Activated CD4-positive, alpha-beta T cell treated with anti-CD3 and anti-CD28 coated beads, Interleukin-2, amount 50 U/mL, for 24 hours (primary cell): ENCODE measurements at places on chromosomes 1 and 21.

GRCh38 chr1:16367258-16367967 lies 371 bp downstream of the SZRD1 start:
- DNase-seq: peak; percentile 81

GRCh38 chr1:156291226-156292061 lies 4.0 kb downstream of the GLMP start:
- no peak for DNase-seq

- no peak for DNase-seq
Observed at GRCh38 chr1:50271337-50271736, 151.9 kb downstream of the DMRTA2 start.

DNA sequence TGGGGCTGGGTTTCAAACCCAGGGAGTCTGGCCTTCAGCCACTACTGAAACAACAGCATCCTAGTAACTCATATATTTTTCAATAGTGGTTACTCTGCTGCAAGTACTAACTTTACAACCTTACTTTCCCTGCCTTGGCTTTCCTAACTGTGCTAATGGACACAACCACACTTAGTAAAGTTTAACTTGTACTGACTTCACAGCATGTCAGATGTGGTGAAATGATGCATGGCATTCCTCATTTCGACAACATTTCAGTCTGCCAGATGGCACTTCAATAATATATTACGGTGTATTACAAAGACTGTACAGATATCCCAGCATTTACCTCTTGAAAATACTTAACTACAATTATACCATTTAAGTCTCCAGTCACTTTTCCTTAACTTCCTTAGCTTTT lies 27.8 kb downstream of the LRRC7 start:
- no peak for DNase-seq

DNA sequence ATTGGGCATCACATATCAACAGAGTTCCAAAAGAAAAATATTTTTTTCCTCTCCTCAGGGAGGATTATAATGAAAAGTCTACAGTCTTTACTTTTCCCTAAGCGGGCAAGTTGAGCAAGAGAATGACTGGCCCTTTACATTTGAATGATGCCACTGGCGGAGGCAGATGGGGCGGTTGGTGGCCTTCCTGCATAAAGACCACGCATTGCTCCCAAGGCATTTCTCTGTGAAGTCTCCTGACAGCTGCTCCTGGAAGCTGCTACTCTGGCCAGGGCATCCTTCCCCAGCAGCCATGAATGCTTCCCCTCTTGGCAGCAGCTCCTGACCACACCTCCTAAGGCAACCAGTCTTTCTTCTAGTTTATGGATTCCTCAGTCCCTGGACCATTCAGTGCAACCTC lies 161.1 kb upstream of the RRP15 start:
- no peak for DNase-seq

DNA sequence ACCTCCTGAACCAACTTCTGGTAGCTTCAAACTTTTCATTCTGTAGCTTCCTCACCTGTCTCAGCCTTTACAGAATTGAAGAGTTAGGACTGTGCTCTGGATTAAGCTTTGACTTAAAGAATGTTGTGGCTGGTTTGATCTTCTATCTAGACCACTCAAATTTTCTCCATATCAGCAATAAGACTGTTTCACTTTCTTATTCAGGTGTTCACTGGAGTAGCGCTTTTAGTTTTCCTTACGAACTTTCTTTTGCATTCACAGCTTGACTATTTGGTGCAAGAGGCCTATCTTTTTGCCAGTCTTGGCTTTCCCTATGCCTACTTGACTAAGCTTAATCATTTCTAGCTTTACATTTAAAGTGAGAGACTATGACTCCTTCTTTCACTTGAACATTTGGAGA lies 31.5 kb downstream of the FGGY start:
- DNase-seq: no peak

DNA sequence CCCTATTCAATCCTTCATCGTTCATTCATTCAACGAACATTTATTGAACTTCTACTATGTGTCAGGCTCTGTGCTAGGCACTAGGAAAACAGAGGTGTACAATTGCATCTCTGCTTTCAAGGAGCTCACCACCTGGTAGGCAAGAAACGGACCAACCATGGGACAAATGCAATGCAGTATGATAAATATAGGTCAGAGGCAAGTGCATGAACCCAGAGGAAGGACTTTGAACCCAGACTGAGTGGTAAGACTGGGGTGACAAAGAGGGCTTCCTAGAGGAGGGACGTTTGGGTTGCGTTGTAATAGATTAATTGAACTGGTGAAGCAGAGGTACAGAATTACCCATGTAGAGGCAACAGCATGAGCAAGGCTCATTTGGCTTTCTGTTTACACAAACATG lies 16.4 kb downstream of the CD2 start:
- DNase-seq: no peak

GRCh38 chr21:45433301-45433700 lies 28.3 kb downstream of the COL18A1 start:
- DNase-seq: no peak

- no peak for DNase-seq
Observed at GRCh38 chr1:215932558-215932957, 365.5 kb downstream of the KCTD3 start.

DNA sequence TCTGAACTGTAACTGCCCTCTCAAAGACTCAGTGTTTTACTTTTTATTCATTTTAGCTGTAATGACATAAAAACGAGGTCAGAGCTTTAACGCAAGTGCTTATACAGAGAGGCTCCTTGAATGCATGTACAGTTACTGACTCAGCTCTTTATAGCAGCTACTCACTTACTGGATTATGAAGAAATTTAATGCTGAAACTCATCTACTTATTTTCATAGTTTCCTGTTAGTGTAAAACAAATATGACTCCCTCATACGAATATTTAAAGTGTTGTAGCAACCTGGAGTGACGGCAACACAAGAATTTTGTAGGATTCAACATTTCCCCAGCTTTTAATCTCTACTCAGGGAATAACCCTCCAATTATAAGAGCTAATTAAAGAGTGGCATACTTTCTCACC lies 32.7 kb downstream of the ADSS2 start:
- DNase-seq: no peak

DNA sequence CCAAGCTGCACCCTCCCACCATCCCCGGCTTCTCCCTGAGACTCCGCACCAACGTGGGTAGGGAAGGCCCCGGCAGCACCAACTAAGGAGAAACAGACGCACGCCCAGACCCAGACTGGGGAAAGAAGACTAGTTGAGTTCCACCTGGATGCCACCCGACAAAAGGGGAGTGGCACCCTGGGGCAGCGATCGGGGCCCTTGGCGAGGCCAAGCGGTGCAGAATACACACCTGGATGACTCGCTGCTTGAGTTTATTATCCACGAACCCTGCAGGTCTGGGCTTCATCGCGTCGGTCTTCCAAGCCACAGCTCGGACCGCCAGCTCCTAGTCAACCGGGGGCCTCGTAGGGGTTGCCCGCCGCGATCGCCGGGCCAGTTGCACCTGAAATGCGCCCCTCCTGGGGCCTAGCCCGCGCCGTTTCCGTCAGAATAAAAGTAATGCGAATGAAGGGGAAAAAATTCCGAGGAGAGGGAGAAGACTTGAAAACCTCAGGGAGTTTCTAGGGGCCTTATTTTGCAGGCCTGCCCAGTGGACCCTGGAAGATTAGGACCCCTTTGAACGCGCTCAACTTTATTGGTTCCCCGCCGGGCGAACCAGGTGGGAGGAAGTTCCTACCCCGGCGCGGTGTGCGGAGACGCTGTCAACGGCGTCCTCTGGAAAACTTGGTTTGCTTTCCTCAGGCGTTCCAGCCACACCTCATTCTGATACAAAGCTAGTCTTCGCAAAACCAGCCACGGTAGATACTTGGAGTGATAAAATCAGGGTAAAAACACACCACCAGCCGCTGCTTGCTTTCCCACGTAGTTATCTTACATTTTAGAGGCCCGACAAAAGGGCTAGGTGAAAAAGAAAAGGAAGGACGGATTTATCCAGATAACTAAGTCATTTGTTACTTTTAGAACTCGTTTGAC lies at the start of gene NVL:
Gene NVL (minus strand): TSS at position 331 of the 912 bp plus-strand sequence. CDS start 45 bp downstream, at position 286.
- DNase-seq: peak; percentile 75

GRCh38 chr1:101191049-101191448 lies 45.8 kb upstream of the S1PR1 start:
- DNase-seq: no peak

- DNase-seq: no peak
Observed at GRCh38 chr1:23446661-23447310, 22.2 kb upstream of the TCEA3 start.

DNA sequence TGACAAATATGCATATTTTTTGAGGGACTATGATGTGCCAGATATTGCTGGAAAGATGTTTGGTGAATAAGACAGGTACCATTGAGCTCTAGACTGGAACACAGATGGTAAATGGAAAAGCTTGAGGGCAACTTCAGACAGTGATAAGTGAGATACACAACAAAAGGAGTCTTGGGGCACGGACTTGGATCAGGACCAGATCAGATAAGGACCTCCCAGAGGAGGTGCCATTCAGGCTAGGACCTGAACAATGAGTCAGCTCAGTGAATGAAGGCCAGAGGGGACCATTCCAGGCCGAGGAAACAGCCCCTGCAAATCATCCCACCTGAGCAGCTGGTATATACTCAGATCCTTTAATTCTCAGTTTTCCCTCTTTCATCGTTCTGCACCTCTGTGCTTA lies 1.8 kb upstream of the KCNJ15 start:
- DNase-seq: no peak

DNA sequence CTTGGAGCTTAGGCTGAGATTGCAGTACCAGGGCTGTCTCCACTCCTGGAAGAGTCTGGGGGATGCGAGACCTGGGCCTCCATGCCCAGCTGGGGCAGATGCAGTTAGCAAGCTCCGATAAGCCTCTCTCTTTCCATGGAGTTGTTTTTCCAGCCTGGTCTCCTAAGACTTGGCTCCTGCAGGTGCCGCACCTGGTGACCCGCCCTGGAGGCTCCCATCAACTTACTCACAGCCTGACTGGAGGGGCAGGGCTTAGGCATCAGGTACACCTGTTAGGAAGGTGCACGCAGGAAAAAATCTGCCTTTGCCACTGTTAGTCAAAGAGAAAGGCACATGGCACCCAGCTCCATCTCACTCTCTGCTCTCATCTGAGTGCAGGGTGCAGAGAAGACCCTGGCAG lies 198.1 kb upstream of the TMEM51 start:
- no peak for DNase-seq

GRCh38 chr1:993379-993995 lies 6.4 kb downstream of the HES4 start:
- no peak for DNase-seq

- no peak for DNase-seq
Observed at GRCh38 chr1:112954017-112954650, 1.9 kb downstream of the SLC16A1 start.

GRCh38 chr1:167457936-167458584 lies 60.3 kb downstream of the CD247 start:
- DNase-seq: no peak

GRCh38 chr1:62900566-62900965 lies 116.6 kb downstream of the ATG4C start:
- DNase-seq: no peak

- DNase-seq: no peak
Observed at GRCh38 chr21:39527664-39528381, 76.1 kb downstream of the SH3BGR start.

GRCh38 chr1:203528063-203528462 lies 34.1 kb downstream of the OPTC start:
- no peak for DNase-seq

- DNase-seq: no peak
Observed at GRCh38 chr21:25649146-25649545, 10.1 kb downstream of the JAM2 start.

GRCh38 chr1:157562515-157562914 lies 10.2 kb upstream of the FCRL5 start:
- no peak for DNase-seq
